ENCODE measurements at places on chromosomes 7 and 10. TPM values are rescaled to one million over a fixed set of nuclear protein-coding genes. Genes with fewer than 3 reads are reported as not detected.

GBX1 gene
- total RNA-seq, result not detected

GRCh38 chr7:92698237-92698841 is 108.1 kb upstream of the FAM133B start:
- H3K4me3 ChIP-seq, result no peak overlapping the region
- H3K27ac ChIP-seq, result no peak overlapping the region
- no peaks in the 10 kb centered on the region for H3K36me3 ChIP-seq

GRCh38 chr7:28922624-28923331 is 35.4 kb downstream of the TRIL start:
- H3K27ac ChIP-seq, result no peak overlapping the region
- peak; percentile 71 for DNase-seq
- no peaks in the 10 kb centered on the region for H3K36me3 ChIP-seq

GRCh38 chr10:92387289-92387940 is 96.4 kb downstream of the MARCHF5 start:
- no peaks in the 10 kb centered on the region for H3K4me1 ChIP-seq
- H3K36me3 ChIP-seq, result no peaks in the 10 kb centered on the region
- H3K27ac ChIP-seq, result no peak overlapping the region
- no peaks in the 10 kb centered on the region for H3K27me3 ChIP-seq
- peak; percentile 96 for DNase-seq

RPA3 gene
- 108 TPM for total RNA-seq

DNA sequence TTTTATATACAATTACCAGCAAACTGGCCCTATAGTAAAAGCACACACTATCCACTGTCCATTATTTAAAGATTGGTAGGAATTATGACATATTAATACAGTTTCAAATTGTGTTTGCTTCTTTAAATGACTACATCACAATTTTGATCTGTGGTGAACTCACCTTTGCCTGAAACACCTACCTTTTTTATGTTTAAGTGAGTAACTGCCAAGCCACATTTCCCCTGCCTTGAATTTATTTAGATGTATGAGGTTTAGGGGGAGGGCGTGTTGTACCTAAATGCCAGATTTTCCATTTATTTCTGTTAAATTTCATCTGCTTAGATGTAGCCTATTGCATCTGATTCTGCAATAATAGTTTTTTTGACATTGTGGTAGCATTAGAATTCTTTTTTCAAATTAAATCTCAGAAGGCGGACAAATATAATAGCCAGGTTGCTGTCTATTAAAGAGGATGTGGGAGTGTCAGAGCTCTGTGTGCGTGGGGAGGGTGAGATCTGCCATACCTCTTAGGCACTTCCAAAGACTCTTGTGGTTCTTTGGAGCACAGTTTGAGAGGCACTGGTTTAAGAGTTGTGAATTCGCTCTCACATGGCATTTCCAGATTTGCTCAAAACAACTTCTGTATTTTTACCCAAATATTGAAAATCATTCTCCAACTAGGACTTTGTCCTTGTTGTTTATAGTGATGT is 13.8 kb downstream of the PIK3CG start:
- DNase-seq, result no peak
- no peak overlapping the region for H3K27ac ChIP-seq
- H3K27me3 ChIP-seq, result no peaks in the 10 kb centered on the region
- H3K4me3 ChIP-seq, result no peak overlapping the region
- H3K4me1 ChIP-seq, result no peaks in the 10 kb centered on the region
- no peaks in the 10 kb centered on the region for H3K36me3 ChIP-seq

ABCB4 gene
- 0.20 TPM for total RNA-seq

SPDYE18 gene
- total RNA-seq, result not detected

DNA sequence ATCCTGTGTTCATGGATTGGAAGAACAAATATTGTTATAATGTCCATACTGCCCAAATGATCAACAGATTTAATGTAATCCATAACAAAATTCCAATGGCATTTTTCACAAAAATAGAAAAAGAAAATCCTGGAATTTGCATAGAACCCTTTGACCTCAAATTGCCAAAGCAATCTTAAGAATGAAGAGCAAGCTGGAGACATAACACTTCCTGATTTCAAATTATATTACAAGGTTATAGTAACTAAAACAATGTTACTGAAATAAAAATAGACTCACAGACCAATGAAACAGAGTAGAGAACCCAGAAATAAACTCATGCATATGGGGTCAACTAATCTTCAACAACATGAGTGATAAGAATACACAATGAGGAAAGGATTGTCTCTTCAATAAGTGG is 302.5 kb downstream of the PHTF2 start:
- H3K27me3 ChIP-seq, result no peaks in the 10 kb centered on the region
- no peak overlapping the region for H3K4me3 ChIP-seq
- H3K36me3 ChIP-seq, result no peaks in the 10 kb centered on the region
- H3K4me1 ChIP-seq, result no peaks in the 10 kb centered on the region
- no peak overlapping the region for H3K27ac ChIP-seq
- no peak for DNase-seq

OTUD1 gene
- 3.8 TPM for total RNA-seq

DNA sequence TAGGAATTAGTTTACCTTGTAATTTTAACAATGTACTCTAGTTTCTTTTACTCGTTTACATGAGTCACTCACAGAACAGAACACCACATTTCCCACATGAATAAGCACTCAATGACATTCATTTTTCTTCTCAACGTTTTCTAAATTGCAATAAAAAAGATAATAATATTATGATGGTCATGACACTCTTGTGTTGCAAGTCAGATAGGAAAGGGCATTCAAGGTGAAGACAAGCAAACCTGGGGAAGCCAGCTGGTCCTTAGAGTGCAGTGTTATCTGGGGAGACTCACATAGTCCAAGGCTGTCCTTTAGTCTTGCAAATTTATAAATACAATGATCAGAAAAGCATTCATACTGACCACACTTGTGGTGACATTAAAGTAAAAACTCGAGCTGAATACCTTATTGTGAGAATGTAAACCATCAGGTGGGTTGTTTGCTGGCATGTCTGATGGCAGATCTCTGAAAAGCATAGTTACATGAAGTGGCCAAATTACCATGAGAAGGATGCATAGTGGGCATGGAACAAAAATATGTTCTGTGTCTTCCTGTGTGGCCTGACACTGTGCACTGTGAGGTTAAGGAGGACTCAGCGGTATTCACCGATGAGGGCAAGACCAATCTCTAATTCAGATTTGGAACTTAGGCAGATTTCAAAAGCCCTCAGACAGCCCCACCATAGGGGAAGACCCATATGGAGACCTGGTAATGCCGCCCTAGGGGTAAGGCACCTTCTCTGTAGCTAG is 158.9 kb upstream of the ASAH2 start:
- H3K27ac ChIP-seq, result no peak overlapping the region
- no peak for DNase-seq
- no peaks in the 10 kb centered on the region for H3K27me3 ChIP-seq
- peaks cover 9% of the 10 kb centered on the region for H3K4me1 ChIP-seq

DNA sequence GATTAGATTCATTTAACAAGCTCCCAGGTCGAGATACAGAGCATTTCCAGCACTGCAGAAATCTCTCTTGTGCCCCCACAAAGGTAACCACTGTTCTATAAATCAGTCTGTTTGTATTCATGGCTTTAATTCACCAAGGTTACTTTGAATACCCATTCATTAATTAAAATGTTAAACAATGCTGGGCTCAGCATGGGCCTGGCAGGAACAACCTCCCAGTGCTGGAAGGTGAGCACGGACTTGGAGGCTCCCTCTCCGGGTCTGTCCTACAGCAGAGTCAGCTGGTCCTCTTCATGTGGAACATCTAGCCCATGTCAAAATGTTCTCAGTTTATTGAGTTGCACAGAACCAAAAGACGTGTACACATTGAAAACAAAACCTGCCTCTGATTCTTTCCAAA is 15.6 kb upstream of the EFCAB10 start:
- no peak for DNase-seq
- H3K27ac ChIP-seq, result no peak overlapping the region
- H3K4me1 ChIP-seq, result peaks cover 11% of the 10 kb centered on the region
- peak overlapping the region; percentile 58 for H3K4me3 ChIP-seq
- no peaks in the 10 kb centered on the region for H3K27me3 ChIP-seq

DNA sequence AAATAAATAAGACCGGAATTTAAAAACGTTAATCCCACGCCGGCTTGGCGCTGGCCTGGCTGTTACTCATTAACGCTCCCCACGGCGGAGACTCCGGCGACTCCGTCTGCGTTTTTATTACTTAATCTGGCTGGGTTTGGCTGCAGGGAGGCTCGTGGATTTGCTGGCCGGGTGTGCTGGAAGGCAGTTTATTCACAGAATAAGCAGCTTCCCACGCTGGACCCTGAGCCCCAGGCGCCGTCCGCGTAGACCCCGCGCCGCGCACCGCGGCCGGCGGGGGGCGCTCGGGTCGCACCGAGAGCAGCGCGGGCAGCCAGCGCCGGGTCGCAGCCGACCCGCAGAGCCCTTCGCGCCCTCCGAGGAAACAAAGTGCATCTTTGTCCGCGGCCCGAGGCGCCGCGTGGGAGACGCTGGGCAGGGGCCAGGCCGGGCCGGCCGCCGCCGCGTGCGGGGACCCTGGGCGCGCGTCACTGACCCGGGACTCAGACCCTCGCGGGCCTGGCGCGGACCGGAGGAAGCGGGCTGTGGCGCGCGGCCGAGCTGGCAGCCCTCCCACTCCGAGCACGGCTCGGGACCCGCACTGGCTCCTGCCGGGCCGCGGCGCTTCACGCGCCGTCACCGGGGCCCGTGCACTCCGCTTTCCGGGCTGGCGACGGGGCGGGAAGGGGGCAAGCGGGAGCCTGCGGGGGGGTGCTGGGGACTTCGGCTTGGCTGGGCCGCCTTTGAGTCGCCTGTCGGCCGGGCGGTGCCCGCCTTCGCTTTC is 587 bp upstream of the GRK5 start:
- H3K27ac ChIP-seq, result no peak overlapping the region
- H3K4me1 ChIP-seq, result no peaks in the 10 kb centered on the region
- DNase-seq, result peak; percentile 64
- peak overlapping the region; percentile 77 for H3K4me3 ChIP-seq

TPST1 gene
- 12.5 TPM for total RNA-seq

DNA sequence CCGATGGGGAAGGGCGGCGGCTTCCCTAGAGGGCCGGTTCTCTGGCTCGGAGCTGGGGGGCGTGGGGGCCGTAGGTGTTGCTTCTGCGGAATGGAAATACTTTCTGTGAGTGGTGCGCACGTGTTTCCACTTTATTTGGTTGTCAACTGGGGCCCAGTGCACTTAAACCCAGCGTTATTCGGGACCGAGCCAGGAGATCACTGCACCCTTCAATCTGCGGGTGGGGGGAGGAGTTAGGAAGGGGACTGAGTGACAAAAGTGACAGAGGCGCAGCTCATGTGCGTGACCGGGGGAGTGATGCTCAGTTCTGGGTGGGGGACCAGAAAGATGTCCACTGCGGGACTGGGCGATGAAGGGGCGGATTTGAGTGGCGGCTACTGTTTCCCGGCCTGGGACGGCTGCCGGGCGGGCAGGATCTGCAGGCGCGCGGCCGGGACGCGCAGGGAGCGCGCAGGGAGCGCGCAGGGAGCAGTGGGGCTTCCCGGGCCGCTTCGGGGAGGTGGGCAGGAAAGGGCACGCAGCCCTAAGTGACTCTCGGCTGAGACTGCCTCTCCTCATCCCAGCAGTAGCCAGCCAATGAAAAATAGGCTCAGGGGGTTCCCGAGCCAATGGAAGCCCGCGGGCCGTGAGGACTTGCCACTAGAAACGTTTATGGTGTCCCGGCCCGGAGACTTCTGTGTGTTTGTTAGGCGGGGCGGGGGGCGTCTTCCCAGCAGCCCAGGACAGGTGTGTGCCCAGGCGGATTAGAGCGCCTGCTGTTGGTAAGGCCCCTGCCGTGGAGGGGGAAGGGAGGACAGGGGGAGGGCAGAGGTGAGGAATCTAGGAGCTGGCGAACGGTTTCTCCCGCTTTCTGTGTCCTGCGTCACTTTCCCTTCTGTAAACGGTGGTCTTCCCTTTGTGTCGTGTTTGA is 54.3 kb upstream of the KDM7A start:
- H3K27ac ChIP-seq, result no peak overlapping the region
- peak overlapping the region; percentile 78 for H3K4me3 ChIP-seq
- DNase-seq, result peak; percentile 97
- no peaks in the 10 kb centered on the region for H3K36me3 ChIP-seq

DNA sequence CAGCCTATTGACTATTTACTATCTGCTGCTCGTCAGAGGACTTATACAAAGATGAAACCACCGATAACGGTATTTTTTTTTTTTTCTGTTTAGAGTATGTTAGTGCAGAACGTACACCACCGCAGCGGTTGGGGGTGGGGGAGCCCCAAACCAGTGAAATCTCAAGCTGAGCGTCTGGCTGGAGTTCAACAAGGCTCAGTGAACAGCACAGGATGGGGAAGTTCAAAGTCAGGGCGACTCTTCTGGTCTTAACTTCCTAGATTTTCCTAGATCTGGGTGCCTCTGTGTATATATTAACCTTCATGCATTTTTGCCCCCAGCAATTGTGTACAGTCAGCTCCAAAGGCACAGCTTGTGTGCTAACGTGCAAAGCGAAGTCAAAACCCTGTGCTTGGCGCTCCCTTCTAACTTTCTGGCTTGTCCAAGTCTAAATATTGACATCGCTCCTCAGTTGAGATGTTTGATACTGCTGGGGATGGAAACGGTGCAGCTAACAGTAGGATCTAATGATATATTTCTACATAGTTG is 1.1 kb downstream of the RHOBTB1 start:
- no peaks in the 10 kb centered on the region for H3K4me1 ChIP-seq
- H3K27me3 ChIP-seq, result no peaks in the 10 kb centered on the region
- H3K4me3 ChIP-seq, result peak overlapping the region; percentile 81
- H3K36me3 ChIP-seq, result no peaks in the 10 kb centered on the region
- no peak overlapping the region for H3K27ac ChIP-seq
- no peak for DNase-seq

DNA sequence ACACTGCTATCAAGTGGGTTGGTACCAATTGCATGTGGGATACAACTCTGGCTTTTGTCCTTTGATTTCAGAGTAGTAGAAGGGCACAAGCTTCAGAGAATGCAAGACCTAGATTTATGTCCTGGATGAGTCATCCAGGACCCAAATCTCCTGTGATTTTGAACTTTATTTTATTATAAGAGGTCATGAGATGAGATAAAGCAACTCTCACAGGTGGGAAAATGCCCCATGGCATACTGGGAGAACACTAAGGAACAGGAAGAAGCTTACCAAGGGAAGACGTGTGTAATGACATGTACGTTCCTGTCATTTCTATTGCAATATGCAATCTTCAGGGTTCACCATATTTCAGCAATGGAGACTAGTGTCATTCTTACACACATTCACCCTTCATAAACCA is 966 bp downstream of the MALRD1 start:
- no peak overlapping the region for H3K4me3 ChIP-seq
- no peaks in the 10 kb centered on the region for H3K4me1 ChIP-seq
- H3K27me3 ChIP-seq, result no peaks in the 10 kb centered on the region
- H3K36me3 ChIP-seq, result no peaks in the 10 kb centered on the region
